ENCODE measurements at places on chromosomes 5 and 9.

DNA sequence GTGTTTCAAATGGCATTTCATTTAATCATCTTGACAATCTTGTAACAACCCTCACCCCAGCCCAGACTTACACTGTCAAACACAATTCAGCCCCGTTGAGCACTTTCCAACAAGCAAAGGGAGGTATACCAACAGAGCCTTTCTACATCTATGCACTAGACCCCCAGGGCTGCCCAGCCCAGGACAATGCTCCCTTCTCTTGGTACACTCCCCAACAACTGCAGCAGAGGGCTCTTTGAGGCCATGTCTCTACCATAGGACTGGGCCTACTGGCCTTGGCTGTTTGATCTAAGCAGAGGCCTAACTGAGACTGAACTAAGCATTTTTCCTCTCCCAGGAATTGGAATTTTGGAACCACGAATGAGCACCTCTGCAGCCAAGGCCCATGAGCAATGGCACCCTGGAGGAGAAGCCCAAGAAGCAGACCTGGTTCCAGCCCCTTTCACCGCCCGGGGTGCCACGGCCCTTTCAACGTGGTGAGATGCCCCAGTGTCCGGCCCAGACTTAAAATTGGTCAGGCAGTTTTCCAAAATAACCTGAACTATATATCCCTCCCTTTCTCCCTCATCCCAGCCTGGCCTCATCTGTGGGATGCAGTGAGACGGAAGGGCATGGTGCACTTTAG, 43.6 kb downstream of the B4GALT1 start:
- no peak for DNase-seq

- peak; percentile 64 for DNase-seq
Measured at GRCh38 chr9:133478851-133479711, at the start of gene SLC2A6. Gene SLC2A6 (minus strand): TSS chr9:133479099. CDS start chr9:133479059, 40 bp downstream.

- no peak for DNase-seq
Measured at GRCh38 chr5:136028782-136029742, at the start of gene TGFBI. Gene TGFBI (plus strand): TSS chr5:136028988. CDS start chr5:136029056, 68 bp downstream.

DNA sequence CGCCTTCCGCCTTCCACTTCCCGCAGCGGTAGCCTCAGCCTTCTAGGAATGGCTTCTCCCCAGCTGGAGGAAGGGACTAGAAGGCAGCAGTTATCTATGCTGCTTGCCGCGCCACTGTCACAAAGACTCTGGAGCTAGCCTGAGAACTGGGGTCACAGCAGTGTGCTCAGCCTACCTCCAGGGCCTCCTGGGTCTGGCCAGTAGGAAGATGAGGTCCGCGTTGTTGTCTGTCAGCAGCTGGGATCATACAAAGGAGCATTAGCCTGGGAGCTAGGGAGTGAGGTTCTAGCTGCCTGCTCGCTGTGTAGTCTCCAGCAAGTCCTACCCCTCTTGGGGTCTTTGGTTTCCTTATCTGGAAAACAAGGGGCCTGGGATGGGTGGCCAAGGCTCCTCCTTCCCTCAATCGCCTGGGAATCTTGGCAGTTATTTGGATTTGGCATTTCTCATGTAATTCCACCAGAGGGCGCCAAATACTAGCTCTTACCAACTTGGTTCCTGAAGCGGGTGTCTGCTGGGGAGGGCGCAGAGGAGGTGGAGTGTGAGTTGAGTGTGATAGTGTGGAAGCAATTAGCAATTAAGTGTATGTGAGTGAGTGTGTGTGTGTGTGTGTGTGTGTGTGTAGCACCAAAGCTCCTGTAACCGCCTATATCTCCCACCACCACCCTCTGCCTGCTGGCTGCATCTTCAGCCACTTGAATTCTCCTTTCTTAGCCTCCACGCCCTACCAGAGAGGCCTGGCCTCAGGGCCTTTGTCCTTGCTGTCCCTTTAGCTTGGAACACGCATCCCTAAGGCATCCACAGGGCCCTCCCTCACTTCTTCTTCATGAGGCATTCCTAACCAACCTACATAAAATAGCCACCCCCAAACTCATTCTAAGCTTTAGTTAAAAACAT, 97.1 kb downstream of the ENTREP1 start:
- no peak for DNase-seq

- no peak for DNase-seq
Measured at GRCh38 chr9:132154863-132155567, 6.8 kb upstream of the NTNG2 start.

DNA sequence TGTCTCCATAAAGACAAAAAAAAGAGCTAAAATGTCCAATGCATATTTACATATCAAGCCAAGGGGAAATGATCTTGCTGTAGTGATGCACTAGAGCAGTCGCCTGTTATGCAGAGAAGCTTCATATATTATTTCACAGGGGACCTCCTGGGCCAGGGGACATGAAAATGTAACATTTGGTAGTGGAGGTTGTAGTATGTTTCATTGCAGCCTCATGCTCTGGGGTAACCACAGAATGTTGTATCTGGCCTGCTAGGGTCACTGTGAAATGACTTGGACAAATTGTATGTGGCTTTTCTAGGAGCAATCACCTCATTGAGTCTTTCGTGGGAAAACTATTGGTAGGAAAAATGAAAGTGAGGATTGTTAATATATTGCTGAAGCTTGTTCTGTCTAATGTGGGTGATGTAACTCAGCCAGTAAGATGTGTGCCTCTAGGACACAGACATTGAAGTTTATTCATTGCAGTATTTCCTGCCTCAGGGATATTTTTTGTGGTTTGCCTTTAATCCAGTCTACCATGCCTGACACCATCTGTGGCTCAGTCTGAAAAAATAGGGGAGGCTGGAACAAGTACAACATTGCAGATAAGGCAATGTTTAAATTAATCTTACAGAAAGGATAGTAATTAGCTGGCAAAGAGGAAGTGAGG, 430.8 kb upstream of the TNC start:
- no peak for DNase-seq
